ENCODE measurements at places on chromosomes 5 and 9. TPM values are rescaled to one million over a fixed set of nuclear protein-coding genes. Genes with fewer than 3 reads are reported as not detected.

DNA sequence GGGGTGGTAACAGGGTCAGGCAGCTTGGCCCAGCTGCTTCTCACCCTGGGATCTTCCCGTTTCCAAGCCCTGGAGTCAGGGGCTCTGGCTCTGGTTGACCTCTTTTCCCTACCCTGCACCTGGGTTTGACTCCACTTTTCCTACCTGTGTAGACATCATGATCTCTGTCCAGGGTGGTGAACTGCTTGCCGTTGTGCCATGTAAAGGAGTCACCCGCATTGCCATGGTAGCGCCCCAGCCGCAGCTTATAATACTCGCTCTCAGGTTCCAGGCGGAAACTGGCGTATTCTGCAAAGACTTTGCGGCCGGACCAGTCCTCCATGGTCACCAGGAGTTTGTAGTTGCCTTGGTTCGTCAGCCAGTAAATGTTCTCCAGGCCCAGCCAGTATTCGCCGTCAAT, 30.9 kb downstream of the ANGPTL2 start:
- DNase-seq: no peak
- H3K4me3 ChIP-seq: no peak overlapping the region
- H3K27ac ChIP-seq: no peak overlapping the region
- H3K36me3 ChIP-seq: no peaks in the 10 kb centered on the region
- no peaks in the 10 kb centered on the region for H3K27me3 ChIP-seq

GRCh38 chr5:139514486-139514856, 31.9 kb upstream of the STING1 start:
- peaks cover 12% of the 10 kb centered on the region for H3K4me1 ChIP-seq
- no peaks in the 10 kb centered on the region for H3K27me3 ChIP-seq
- no peak for DNase-seq
- no peaks in the 10 kb centered on the region for H3K36me3 ChIP-seq
- H3K4me3 ChIP-seq: no peak overlapping the region

GRCh38 chr5:107919969-107920368, 249.2 kb upstream of the EFNA5 start:
- no peaks in the 10 kb centered on the region for H3K27me3 ChIP-seq
- H3K36me3 ChIP-seq: no peaks in the 10 kb centered on the region
- H3K27ac ChIP-seq: no peak overlapping the region
- H3K4me3 ChIP-seq: no peak overlapping the region
- no peaks in the 10 kb centered on the region for H3K4me1 ChIP-seq
- DNase-seq: no peak

DNA sequence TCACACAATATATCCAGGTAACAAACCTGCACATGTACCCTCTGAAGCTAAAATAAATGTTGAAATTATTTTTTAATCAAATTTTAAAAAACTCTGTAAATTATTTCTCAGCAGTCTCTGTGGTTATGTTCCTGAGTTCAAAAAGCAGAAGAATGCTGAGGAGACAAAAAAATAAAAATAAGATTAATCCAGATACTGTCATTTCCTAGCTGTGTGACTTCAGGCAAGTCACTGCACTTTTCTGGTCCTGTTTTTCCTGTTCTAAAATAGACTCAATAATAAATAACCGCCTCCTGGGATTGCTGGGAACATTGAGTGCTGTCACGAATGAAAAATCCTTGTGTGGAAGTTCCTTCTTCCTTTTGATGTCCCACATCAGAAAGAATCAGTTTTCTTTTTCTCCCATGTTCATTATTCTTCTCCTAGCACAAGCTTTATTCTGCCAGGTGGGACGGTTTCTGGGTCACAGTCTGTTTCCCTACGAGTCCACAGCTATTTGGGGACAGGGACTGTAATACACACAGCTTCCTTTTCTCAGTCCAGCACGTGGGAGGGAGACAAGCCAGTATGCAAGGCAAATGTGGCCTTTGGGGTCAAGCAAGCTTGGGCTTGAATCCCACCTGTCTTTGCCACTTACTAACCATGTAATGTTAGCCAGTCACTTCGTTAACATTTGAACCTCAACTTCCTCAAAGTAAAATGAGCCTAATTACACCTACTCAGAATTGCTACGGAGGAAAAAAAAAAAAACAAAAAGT, 156.9 kb downstream of the TRIM32 start:
- no peak overlapping the region for H3K4me3 ChIP-seq
- no peaks in the 10 kb centered on the region for H3K27me3 ChIP-seq

Gene SGCD
- total RNA-seq: not detected

- no peaks in the 10 kb centered on the region for H3K36me3 ChIP-seq
- no peak overlapping the region for H3K27ac ChIP-seq
- H3K4me3 ChIP-seq: no peak overlapping the region
- no peaks in the 10 kb centered on the region for H3K4me1 ChIP-seq
- H3K27me3 ChIP-seq: peaks cover 9% of the 10 kb centered on the region
Measured at GRCh38 chr9:130991778-130992681, 16.9 kb upstream of the LAMC3 start.
